ENCODE measurements at places on chromosomes 7 and 10. TPM values are rescaled to one million over a fixed set of nuclear protein-coding genes. Genes with fewer than 3 reads are reported as not detected.
A peak's percentile ranks its signal among the peaks of the same experiment; 100 is the strongest.

The OR2A42 gene
- total RNA-seq, result not detected

The PON3 gene
- total RNA-seq, result not detected

The SRGN gene
- total RNA-seq, result 278 TPM

The GRM3 gene
- total RNA-seq, result not detected

The HECW1 gene
- not detected for total RNA-seq

The CYP17A1 gene
- total RNA-seq, result not detected

DNA sequence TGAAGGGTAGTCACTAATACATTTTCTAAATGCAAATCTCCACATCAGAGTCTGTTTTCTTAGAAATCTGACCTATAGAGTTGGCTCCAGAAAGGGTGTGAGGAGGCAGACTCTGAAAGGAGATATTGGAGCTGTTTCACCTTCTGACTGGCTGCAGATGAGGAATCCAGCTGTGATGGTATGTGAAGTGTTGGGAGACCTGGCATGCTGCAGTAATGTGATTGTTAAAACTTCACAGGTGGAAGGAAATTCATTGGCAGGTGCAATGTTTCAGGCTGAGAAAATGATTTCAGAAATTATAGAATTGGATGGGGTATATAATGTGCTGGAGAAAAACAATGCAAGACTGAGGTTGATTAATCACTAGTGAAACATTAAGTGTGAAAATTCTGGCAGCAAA lies 1134.0 kb upstream of the LRRN3 start:
- H3K27me3 ChIP-seq, result peaks cover 4% of the 10 kb centered on the region
- no peak for DNase-seq
- H3K4me1 ChIP-seq, result no peaks in the 10 kb centered on the region
- H3K36me3 ChIP-seq, result no peaks in the 10 kb centered on the region

GRCh38 chr10:100741378-100742075 lies 3.9 kb upstream of the PAX2 start:
- H3K27me3 ChIP-seq, result peaks cover 96% of the 10 kb centered on the region
- H3K27ac ChIP-seq, result no peak overlapping the region
- H3K4me1 ChIP-seq, result peaks cover 27% of the 10 kb centered on the region
- no peak overlapping the region for H3K4me3 ChIP-seq

- H3K4me1 ChIP-seq, result no peaks in the 10 kb centered on the region
- no peak for DNase-seq
- H3K27me3 ChIP-seq, result no peaks in the 10 kb centered on the region
- H3K4me3 ChIP-seq, result no peak overlapping the region
Measured at GRCh38 chr10:112622786-112623185, 175.8 kb downstream of the VTI1A start.

- H3K36me3 ChIP-seq, result no peaks in the 10 kb centered on the region
- no peak for DNase-seq
- no peaks in the 10 kb centered on the region for H3K27me3 ChIP-seq
- no peak overlapping the region for H3K4me3 ChIP-seq
Measured at GRCh38 chr7:120402079-120402767, 129.2 kb downstream of the KCND2 start.

- H3K27me3 ChIP-seq, result no peaks in the 10 kb centered on the region
- DNase-seq, result no peak
- H3K4me1 ChIP-seq, result no peaks in the 10 kb centered on the region
- no peak overlapping the region for H3K4me3 ChIP-seq
- no peaks in the 10 kb centered on the region for H3K36me3 ChIP-seq
Measured at GRCh38 chr7:75604408-75604807, 112.3 kb downstream of the SPDYE5 start.

DNA sequence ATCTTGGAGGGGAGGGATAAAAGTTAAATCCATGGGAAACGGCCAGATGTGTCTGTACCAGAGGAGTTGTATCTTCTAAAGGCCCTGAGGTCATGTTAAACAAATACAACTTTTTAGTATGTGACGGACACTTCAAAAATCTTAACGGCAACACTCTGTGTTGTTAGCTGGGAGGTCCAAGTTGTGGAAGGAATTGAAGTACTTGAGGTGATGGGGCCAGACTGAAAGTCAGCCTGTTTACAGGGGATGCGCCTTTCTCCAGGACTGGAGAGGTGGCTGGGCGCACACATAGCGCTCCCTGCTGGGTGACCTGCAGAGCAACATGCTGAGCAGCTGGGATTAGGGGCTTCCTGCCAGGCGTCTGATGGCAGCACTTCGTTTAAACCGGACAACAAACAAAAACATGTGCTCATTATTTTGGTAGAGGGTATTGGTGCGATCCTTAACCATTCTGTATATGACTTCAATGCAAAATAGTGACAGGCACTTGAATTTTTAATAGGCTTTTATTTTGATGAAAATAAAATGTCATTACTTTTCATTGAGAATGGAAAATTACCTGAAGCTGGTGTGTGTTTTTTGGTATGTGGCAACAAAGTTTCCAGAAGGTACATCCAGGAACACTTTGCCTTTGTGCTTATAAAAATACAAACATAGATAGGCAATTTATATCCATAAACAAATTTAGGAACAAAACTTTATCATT lies 198.2 kb downstream of the MLLT10 start:
- peak; percentile 49 for DNase-seq
- H3K36me3 ChIP-seq, result peaks cover 27% of the 10 kb centered on the region
- H3K27me3 ChIP-seq, result no peaks in the 10 kb centered on the region
- peaks cover 19% of the 10 kb centered on the region for H3K4me1 ChIP-seq
- H3K27ac ChIP-seq, result no peak overlapping the region

GRCh38 chr10:55474258-55474657 lies 673.2 kb upstream of the PCDH15 start:
- no peaks in the 10 kb centered on the region for H3K27me3 ChIP-seq
- H3K4me1 ChIP-seq, result no peaks in the 10 kb centered on the region
- no peaks in the 10 kb centered on the region for H3K36me3 ChIP-seq
- no peak for DNase-seq
- H3K27ac ChIP-seq, result no peak overlapping the region
- H3K4me3 ChIP-seq, result no peak overlapping the region

GRCh38 chr7:155265144-155265543 lies 32.5 kb upstream of the INSIG1 start:
- H3K36me3 ChIP-seq, result no peaks in the 10 kb centered on the region
- no peaks in the 10 kb centered on the region for H3K4me1 ChIP-seq
- no peak overlapping the region for H3K27ac ChIP-seq

DNA sequence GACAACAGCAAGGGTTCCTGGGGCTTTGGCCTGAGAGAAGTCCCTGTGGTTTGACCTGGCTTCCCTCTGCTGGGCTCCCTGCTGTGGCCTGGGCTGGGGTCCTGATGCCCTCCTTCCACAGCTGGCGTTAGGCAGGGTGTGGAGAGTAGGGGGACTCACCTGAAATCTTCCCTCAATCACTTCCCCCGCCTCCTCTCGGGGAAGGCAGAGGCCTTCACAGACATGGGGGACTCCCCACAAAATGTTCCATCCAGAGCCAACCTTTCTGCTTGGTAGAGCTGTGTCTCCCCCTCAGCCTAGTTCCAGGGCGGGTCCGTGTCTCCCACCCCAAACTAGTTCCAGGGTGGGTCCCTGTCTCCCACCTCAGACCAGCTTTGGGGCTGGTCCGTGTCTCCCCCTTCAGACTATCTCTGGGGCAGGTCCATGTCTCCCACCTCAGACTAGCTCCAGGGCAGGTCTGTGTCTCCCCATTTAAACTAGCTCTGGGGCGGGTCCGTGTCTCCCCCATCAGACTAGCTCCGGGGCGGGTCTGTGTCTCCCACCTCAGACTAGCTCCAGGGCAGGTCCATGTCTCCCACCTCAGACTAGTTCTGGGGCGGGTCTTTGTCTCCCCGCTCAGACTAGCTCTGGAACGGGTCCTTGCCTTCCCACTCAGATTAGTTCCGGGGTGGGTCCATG lies 2.2 kb downstream of the PVRIG start:
- no peaks in the 10 kb centered on the region for H3K27me3 ChIP-seq
- peak overlapping the region; percentile 99 for H3K27ac ChIP-seq
- peaks cover 44% of the 10 kb centered on the region for H3K4me1 ChIP-seq
- H3K36me3 ChIP-seq, result peaks cover 60% of the 10 kb centered on the region
- H3K4me3 ChIP-seq, result peak overlapping the region; percentile 89

GRCh38 chr10:43964486-43964885 lies 315.8 kb upstream of the ZNF32 start:
- H3K27me3 ChIP-seq, result peaks cover 15% of the 10 kb centered on the region
- H3K36me3 ChIP-seq, result no peaks in the 10 kb centered on the region
- no peak overlapping the region for H3K27ac ChIP-seq
- peaks cover 6% of the 10 kb centered on the region for H3K4me1 ChIP-seq
- no peak overlapping the region for H3K4me3 ChIP-seq

DNA sequence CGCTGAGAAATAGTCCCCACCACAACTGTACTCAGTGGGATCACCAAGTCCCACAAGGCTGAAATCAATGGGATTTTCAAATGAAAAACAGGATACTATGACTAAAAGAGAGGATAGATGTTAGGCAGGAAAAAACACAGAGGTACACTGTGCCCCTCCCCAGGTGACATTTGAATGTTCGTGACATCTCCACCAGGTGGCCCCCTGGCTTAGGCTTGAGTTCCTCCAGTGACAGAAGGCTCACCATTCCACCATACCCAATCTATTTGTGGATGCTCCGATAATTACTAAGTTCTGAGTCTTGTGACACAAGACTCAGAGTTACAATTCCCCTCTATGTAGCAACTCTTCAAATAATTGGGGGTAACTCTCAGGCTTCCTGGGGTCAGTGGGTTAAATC lies 77.5 kb upstream of the KCNMA1 start:
- no peak overlapping the region for H3K27ac ChIP-seq
- H3K4me3 ChIP-seq, result no peak overlapping the region
- peaks cover 5% of the 10 kb centered on the region for H3K4me1 ChIP-seq
- H3K36me3 ChIP-seq, result no peaks in the 10 kb centered on the region

DNA sequence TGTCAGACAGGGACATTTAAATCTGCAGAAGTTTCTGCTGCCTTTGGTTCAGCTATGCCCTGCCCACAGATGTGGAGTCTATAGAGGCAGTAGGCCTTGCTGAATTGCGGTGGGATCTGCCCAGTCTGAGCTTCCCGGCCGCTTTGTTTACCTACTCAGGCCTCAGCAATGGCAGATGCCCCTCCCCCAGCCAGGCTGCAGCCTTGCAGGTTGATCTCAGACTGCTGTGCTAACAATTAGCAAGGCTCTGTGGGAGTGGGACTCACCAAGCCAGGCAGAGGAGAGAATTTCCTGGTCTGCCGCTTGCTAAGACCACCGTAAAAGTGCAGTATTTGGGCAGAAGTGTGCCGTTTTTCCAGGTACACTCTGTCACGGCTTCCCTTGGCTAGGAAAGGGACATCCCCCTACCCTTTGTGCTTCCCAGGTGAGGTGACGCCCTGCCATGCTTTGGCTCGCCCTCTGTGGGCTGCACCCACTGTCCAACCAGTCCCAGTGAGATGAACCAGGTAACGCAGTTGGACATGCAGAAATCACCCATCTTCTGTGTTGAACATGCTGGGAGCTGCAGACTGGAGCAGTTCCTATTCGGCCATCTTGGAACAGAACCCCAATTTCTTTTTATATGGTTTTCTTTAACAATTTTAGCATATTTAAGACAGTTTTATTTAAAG lies 28.4 kb upstream of the VWDE start:
- H3K4me3 ChIP-seq, result no peak overlapping the region
- H3K27ac ChIP-seq, result no peak overlapping the region
- DNase-seq, result no peak
- peaks cover 12% of the 10 kb centered on the region for H3K27me3 ChIP-seq
- H3K36me3 ChIP-seq, result no peaks in the 10 kb centered on the region

DNA sequence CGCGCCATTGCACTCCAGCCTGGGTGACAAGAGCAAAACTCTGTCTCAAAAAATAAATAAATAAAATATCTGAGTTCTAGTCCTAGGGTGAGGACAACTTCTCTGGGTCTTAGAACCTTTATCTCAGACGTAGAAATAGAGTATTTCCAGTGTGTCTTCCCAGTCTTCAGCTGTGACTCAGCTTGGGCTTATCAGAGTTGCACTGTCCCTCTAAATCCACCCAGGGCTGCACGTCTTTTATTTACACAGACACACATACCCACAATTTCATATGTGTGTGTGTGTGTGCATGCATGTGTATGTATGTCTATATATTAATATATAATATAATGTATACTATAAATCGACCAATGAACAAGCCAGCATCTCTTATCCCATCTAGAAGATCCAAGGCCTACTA lies 13.0 kb upstream of the PDIA4 start:
- H3K27me3 ChIP-seq, result no peaks in the 10 kb centered on the region
- H3K4me3 ChIP-seq, result no peak overlapping the region
- peaks cover 12% of the 10 kb centered on the region for H3K36me3 ChIP-seq
- no peak overlapping the region for H3K27ac ChIP-seq

DNA sequence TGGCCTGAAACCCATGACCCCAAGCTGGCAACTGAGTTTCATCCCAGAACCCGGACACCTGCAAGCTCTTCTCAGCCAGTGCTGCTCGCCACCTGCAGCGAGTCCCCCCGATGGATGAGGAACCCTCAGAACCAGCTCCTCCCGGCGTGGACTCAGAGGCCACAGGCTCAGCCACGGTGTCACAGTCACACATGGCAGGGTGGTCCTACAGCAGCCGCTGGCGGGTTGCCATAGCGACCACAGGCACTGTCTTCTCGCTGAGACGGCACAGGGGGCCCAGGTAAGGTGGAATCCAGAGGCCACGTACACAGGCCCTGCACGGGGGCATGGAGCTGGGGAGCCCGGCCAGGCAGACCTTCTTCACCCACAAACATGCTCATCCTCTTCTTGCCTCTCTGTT lies 53.4 kb downstream of the DPYSL4 start:
- H3K4me1 ChIP-seq, result no peaks in the 10 kb centered on the region
- H3K27ac ChIP-seq, result no peak overlapping the region
- no peak overlapping the region for H3K4me3 ChIP-seq

GRCh38 chr7:71386152-71386785 lies 254.3 kb downstream of the GALNT17 start:
- no peak overlapping the region for H3K27ac ChIP-seq
- H3K36me3 ChIP-seq, result no peaks in the 10 kb centered on the region
- H3K4me3 ChIP-seq, result no peak overlapping the region
- DNase-seq, result no peak

DNA sequence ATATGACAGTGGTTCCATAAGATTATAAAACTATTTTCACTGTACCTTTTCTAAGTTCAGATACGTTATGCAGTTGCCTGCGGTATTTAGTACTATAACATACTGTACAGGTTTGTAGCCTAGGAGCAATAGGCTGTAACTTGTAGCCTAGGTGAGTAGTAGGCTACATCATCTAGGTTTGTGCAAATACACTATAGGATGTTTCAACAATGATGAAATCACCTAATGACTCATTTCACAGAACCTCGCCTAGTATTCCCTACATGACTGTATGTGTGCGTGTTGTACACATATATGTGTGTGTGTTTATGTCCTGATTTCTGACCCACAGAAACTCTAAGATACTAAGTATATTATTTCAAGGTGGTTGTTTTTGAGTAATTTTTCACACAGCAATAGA lies 139.0 kb downstream of the HERPUD2 start:
- H3K27me3 ChIP-seq, result no peaks in the 10 kb centered on the region
- peaks cover 3% of the 10 kb centered on the region for H3K4me1 ChIP-seq

DNA sequence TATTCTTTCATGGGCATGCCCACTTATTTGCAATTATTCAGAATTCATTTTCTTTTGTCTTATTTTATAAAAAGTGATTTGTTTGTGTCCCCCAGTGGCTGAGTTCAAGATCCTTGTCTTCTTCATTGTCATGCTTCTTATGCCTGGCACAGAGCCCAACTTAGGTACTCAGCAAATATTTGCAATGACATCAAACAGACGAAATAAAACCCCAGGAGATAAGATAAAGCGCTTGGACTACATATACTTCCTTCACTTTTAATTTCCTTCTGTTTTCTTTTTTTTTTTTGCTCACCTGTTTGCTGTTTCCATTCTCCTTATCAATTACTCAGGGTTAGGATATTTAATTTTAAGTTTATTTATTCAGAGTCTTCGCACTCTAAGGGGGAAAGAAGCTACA lies 225.0 kb downstream of the SDHAF3 start:
- H3K4me1 ChIP-seq, result no peaks in the 10 kb centered on the region
- H3K36me3 ChIP-seq, result no peaks in the 10 kb centered on the region
- no peak overlapping the region for H3K27ac ChIP-seq
- DNase-seq, result no peak

All from activated naive CD8-positive, alpha-beta T cell treated with anti-CD3 and anti-CD28 coated beads for 36 hours (primary cell).